Right lung (tissue), 10 donors: ENCODE measurements at places on chromosomes 7 and 10. TPM values are rescaled to one million over a fixed set of nuclear protein-coding genes. Genes with fewer than 3 reads are reported as not detected.

OR9A2 gene
- polyA plus RNA-seq = not detected

LIPF gene
- 0.33 TPM for polyA plus RNA-seq

- DNase-seq = no peak
Measured at GRCh38 chr10:122882766-122883165, 3.4 kb upstream of the FAM24B start.

DNA sequence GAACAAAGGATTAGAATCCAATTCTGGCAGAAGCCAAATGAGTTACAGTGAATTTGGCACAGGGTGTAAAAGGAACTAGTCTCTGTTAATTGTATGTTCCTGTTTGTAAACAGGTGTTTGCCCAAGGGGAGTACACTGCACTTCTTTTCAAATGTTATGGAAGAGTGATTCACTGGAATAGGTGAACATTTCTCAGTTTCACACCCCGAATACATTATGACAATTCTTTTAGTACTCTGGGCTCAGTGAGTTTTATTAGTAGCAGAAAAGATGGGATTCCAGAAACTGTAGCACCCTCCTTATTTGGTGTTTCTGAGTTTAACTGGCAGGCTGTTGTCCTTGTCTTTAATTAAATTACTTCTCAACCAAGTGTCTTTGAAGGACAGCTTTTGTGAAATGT, 329.2 kb downstream of the BBS9 start:
- no peak for DNase-seq

- no peak for DNase-seq
Measured at GRCh38 chr10:21334891-21335696, 190.4 kb downstream of the SKIDA1 start.
